ENCODE measurements at places on chromosomes 3 and 15.

- DNase-seq, result no peak
Measured at GRCh38 chr3:44105571-44105970, 136.1 kb upstream of the TOPAZ1 start.

DNA sequence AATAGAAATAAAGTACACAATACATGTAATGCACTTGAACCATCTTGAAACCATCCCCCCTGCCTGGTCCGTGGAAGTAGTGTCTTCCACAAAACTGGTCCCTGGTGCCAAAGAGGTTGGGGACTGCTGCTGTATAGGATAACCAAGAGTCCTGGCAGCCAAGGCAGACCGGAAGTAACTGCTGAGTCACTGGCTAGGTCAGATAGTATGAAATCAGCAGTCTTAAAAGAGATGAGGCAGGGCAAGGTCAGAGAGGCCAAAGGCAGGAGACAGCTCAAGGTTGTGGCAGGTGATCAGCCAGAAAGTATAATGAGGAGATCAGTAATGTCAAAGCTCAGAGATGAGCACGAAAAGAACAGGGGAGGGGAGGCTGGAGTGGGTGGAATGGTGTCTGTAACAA, 60.2 kb downstream of the MAP3K13 start:
- DNase-seq, result no peak

DNA sequence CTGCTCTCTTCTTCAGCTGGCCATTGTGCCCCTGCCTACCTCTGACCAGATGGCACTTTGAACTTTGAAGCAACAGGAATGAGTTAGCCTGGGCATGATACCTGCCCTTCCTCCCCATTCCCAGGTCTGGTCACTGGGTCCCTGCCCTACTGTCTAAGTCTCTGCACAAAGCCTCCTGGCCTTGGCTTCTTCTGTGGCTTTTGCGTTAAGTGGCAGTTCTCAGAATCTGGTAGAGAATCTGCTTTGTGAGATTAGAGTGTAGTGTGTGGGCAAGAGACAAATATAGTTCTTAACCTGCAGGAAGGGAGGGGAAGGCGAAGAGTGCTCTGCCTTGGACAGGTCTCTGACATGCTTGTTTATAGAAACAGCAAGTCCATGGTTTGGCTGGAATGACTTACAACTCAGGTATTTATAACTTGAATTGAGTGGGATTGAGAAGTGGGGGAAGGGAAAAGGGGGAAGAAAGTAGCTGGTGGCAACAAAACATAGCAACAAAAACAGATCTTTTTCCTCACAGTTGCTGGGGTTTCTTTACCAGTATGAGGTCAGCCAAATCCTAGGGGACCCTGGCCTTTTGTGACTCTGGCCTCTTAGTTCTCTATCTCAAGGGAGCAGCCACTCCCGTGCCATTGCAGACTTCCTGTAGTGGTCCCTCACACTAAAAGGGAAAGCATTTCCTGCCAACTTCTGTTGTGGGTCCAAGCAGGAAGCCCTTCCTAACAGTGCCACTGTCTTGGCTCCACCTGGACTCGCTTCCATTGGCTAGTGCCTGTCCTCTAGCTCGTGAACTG, 16.7 kb downstream of the MAPKBP1 start:
- DNase-seq, result no peak

GRCh38 chr3:133933097-133934024, 37.7 kb upstream of the RAB6B start:
- no peak for DNase-seq

DNA sequence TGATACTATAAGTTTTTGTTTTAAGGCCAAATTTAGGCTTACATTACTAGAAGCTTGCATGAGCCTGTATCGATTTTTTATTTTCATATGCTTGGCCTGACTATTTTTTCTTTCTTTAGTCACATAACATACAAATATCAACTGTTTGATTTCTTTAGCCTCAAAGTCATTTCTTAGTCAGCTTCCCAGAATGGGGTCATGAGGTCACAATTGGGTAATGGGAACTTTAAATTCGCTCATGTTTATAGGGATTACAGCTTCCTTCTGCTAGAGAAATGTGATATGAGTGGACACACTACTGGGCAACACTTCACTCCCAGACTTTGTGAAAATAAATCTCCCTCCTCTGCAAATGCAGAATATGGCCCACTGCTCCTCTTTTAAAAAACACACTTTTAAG, 9.1 kb upstream of the TIPARP start:
- DNase-seq, result no peak

DNA sequence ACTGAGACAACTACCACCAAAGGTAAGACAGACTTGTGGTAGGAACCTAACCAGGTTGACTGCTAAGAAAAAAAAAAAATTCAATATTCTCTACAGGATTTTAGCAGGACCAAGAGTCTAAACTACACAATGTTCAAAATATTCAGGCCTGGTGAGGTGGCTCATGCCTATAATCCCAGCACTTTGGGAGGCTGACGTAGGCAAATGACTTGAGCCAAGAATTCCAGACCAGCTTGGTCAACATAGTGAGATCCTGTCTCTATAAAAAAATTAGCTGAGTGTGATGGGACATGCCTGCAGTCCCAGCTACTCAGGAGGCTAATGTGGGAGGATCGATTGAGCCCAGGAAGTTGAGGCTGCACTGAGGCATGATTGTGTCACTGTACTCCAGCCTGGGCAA, 341.6 kb upstream of the WNT5A start:
- DNase-seq, result no peak

DNA sequence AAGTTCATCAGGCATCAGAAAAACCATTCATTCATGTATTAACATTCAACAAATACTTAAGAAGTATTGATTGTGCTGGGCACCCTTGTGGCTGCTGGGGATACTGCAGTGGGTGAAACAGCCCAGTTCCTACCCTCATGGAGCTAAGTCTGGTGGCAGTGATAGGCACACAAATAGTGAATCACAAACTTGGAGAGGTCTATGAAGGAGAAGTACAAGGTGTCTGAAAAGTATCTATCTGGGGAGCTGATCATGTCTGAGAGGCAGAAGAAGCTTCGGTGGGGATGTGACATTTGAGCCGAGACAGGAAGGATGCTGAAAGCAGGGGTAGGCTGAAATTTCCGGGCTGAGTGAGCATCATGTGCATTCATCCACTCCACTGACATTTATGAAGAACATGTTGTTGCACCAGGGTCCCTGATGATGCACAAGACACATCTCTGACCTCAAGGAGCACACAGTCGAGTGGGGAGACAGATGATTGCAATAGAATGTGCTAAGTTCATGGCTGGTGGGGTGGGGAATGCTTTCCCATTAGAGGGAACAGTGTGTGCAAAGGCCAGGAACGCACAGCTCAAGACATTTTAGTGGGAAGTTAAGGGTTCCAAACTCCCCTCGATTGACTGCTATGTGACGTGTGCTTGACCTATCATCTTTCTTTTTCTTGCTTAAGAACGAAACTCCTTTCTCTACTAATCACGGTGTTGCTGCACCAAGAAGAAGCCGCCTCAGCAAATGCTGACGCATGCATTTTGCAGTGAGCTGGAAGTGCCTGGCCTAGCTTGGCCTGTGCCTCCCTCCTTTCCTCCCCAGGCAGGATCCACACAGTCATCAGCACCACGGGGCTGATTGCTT, 309.1 kb upstream of the ICE2 start:
- DNase-seq, result peak; percentile 48

- no peak for DNase-seq
Measured at GRCh38 chr3:120708408-120708807, 26.4 kb upstream of the HGD start.

Data from central memory CD4-positive, alpha-beta T cell (primary cell).